ENCODE measurements at places on chromosomes 7 and 10.

GRCh38 chr10:68895041-68895440 lies 6.1 kb upstream of the DDX50 start:
- DNase-seq = no peak

GRCh38 chr7:32415519-32415918 lies 74.7 kb downstream of the LSM5 start:
- DNase-seq = no peak

- DNase-seq = no peak
Measured at GRCh38 chr10:14208231-14208630, 122.5 kb downstream of the FRMD4A start.

- DNase-seq = no peak
Measured at GRCh38 chr10:58590152-58590840, 77.6 kb downstream of the BICC1 start.

- DNase-seq = no peak
Measured at GRCh38 chr10:21368022-21368582, 157.4 kb downstream of the SKIDA1 start.

DNA sequence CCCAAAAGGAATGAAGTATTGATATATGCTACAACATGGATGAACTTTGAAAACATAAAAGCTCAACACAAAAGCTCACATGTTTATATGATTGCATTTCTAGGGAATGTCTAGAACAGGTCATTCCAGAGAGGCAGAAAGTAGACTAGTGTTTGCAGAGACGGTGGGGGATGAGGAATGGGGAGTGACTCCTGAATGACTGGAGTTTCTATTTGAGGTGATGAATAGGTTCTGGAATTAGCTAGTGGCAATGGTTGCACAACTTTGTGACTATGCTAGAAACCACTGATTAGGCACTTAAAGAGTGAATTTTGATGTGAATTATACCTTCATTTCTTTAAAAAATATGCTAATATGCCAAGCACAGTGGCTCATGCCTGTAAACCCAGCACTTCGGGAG lies 6.9 kb downstream of the KPNA7 start:
- DNase-seq = no peak

Data from NCI-H1436 treated with DMSO at 0.1 percent for 48 hours (cell line).